T-helper 1 cell (primary cell): ENCODE measurements at places on chromosomes 2 and 18.

- DNase-seq, result no peak
Observed at GRCh38 chr2:31282634-31283033, 48.7 kb downstream of the EHD3 start.

DNA sequence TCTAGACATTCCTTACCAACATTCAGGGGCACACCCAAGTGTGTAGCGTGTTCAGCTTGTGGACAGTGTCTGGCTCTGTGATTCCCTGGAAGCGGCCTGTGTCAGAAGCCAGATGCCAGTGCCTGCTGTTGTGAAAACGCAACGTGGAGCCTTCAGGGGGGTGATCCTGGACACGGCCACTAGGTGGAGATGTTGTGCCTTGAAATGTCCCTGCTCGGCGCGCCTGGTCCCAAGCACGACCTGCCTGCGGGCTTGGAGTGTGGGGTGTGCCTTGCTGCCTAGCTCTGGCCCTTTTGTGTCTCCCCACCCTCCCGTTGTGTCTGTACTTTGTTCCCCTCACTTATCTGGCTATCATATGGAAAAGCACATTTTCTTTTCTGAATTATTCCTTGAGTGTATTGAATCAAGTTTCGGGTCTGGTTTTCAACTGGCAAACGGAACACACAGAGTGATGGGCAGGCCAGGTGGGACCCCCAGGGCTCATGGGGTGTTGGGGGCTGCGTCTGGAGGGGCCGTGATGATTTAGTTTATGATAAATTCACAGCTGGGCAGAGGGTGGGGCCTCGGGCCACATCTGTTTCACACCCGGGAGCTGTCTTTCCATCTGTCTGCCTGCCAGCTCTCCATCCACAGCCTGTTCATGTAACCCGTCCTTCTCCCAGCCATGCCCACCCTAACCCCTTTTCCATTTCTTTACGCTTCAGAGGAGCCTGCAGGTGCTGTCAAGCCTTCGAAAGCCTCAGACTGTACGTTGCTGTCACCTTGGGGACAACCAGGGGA, 95.5 kb downstream of the DYSF start:
- peak; percentile 35 for DNase-seq

DNA sequence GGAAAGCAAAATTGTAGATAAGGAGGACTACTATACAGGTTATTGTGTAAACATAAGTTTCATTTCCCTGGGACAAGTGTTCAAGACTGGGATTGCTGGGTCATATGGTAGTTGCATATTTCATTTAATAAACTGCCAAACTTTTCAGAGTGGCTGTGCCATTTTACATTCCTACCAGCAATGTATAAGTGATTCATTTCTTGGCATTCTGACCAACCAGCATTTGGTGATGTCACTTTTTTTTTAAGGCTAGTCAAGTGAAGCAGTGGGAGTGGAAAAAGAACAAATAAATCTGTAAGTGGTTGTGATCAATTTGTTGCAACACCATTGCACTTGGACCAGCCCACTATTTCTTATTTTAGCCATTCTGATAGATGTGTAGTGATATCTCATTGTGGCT, 5.2 kb upstream of the CHCHD5 start:
- no peak for DNase-seq

- no peak for DNase-seq
Observed at GRCh38 chr2:20643826-20644225, 7.1 kb downstream of the HS1BP3 start.

GRCh38 chr2:118089139-118089800, 999 bp downstream of the INSIG2 start:
- DNase-seq, result peak; percentile 32

- no peak for DNase-seq
Observed at GRCh38 chr2:221448844-221449390, 123.2 kb downstream of the EPHA4 start.

DNA sequence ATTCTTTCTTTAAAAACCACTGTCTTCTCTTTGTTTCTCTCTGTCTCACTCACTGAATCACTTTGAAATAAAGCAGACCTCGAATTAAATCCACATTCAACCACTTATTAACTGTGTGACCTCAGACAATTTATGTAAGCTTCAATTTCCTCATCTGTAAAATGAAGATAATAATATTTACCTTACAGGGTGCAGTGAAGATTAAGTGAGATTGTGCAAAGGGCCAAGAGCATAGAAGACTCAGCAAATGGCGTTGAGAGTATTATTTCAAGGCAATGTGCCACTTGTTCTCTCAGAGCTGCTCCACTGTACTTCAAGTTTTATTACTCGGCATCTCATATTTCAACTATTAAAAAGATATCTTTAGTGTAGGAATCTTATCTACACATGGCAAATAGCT, 454.2 kb upstream of the HNRNPA3 start:
- DNase-seq, result no peak

- no peak for DNase-seq
Observed at GRCh38 chr2:83650161-83650560, 808.9 kb downstream of the SUCLG1 start.

GRCh38 chr2:233185963-233186362, 65.5 kb upstream of the ATG16L1 start:
- no peak for DNase-seq

DNA sequence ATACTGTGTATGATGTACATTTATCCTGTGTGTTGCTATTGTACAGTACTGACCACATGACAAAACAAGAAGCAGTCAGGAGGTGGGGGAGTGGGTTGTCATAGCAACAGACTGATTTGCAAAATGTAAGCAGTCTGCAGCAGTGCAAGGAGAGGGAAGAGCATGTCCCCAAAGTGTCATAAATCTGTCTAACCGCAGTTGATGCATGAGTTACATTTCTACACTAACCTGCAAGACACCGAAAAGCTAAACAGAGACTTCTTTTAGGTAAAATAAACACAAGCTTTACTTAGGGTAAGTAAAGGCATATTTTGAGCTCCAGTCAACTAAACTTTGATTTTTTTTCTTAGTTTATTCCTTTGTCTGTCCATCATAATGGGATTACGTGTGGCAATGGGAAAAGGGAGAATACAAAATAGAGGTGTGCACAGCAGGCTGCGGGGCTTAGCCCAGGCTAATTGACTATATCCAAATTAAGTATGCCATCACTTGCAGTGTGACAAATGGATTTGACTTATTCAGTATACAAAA, 134.5 kb downstream of the MEIS1 start:
- no peak for DNase-seq

DNA sequence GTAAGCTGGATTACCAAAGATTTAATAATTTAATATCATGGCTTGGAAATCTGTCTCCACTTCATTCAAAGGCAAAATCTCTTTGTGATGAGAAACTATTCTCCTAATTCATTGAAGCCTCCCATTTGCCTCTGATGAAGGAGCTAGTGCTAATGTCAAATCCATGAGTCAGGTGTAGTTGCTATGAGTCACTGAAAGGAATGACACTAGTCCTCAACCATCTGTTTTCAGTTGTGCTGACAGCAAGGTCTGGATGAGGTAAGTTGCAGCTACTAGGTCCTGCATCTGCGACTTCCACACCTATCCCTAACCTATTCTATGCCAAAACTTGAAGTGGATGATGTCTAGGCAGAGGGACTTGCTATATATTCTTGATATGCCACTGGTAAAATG, 324.0 kb upstream of the UBE2E3 start:
- no peak for DNase-seq

GRCh38 chr2:101972621-101973434, 18.9 kb upstream of the IL1R2 start:
- DNase-seq, result no peak

GRCh38 chr18:33606621-33607020, 28.6 kb downstream of the ASXL3 start:
- DNase-seq, result no peak

DNA sequence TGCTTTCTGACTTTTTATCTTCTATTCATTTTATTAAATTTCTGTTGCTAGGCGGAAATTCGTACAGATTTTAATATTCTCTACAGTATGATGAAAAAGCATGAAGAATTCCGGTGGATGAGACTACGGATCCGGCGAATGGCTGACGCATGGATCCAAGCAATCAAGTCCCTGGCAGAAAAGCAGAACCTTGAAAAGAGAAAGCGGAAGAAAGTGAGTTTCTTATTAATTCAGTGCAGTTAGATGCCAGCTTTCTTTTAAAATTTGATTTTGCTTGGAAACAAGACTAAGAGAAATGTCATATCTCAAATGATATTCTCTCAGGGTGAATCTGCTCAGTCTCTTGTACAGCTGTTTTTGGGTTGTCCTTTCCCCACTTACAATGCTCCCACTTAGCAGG, 84.3 kb downstream of the MGAT5 start:
- no peak for DNase-seq
